Heart left ventricle (tissue), 16 donors: ENCODE measurements at places on chromosomes 7 and 10. TPM values are rescaled to one million over a fixed set of nuclear protein-coding genes. Genes with fewer than 3 reads are reported as not detected.

GRCh38 chr10:59949608-59950007, 43.3 kb upstream of the CCDC6 start:
- DNase-seq: no peak

DNA sequence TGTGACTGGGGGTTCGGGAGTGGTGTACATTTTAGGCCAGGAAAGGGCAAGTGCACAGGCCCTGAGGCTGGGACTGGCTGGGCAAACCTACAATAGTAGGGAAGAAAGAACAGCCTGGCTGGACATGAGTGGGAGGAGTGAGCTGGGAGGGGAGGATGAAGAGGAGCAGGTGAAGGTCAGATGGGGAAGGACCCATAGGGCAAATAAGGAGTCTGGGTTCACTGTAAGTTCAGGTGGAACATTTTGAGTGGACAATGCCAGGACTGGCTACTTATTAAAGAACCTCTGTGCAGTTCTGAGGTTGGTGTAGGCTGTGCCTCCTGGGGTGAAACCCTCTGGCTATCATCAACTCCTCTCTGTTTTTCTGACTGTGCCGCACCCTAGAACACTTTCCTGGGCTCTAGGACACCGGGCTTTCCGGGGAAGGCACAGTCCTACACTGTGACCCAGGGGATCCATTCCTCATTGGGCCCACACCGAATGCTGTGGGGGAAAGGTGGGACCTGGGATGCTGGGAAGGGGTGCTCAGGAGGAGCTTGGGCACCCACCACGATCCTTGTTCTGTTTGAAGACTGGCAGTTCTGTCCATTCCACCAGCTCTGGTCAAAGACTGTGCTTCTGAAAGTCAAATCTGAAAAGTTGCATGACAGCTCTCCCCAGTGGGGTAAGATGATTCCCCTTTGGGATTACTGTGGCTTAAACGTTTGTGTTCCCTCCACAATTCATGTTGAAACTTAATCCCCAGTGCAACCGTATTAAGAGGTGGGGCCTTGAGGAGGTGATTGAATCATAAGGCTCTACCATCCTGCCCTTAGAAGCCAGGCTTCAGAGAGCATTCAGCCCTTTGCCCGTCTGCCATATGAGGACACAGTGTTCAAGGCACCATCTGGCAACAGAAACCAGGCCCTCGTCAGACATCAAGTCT, 4.0 kb upstream of the MMP21 start:
- DNase-seq: no peak

ELMO1 gene
- total RNA-seq: 27.9 TPM

DNA sequence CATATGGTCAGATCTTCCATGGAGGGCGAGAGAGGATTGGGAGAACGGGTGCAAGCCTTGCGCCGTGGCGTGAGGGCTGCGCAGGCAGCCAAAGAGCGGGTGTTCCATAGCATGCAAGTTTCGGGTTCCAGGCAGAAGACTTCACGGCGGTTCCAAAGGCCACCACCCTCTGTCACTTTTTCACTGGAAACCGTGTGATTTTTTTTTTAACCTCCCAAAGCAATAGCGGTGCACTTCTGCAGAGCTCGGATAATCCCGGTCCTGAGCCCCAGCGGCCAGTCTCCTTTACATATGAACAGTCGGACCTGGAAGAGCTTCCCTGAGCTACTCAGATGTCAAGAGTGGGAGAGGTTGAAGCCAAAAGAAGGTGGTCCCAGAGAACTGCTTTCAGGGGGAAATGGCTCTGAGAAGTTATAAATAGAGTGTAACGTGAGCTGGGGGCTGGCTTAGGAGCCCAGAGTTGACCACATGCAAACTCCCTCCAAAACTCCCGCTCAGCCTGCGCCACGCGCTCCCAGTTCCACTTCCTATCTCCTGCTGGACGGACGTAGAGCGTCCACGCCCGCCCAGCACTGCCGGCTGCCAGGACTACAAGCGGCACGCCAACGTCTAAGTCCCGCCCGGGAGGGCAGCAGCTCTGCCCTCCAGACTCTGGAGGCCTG, at the start of gene MEOX2:
MEOX2 (minus strand) TSS at position 389 of the 662 bp plus-strand sequence; CDS start at position 108, 281 bp downstream.
- peak; percentile 90 for DNase-seq

ACSL5 gene
- 4.6 TPM for total RNA-seq

DNA sequence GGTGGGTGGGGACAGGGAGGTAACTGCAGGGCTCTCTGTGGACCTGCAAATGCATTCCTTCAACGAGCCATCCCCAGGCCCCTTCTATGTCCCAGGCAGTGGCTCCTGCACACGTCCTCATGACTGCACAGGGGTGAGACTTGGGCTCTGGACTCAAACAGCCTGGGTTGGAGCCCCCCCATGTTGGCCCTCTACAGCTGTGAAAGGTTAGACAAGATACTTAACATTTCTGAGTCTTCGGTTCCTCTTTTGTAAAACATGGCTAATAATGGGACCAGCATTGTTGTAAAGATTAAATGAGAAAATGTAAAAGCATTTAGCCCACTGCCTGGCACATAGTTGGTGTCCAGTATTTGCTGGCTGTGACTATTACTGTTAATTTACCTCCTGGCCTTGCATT, 41.8 kb downstream of the CHST3 start:
- no peak for DNase-seq

GRCh38 chr7:30164567-30164966, 29.8 kb downstream of the MTURN start:
- DNase-seq: no peak

GRCh38 chr10:62450912-62451610, 76.9 kb downstream of the ZNF365 start:
- no peak for DNase-seq

DNA sequence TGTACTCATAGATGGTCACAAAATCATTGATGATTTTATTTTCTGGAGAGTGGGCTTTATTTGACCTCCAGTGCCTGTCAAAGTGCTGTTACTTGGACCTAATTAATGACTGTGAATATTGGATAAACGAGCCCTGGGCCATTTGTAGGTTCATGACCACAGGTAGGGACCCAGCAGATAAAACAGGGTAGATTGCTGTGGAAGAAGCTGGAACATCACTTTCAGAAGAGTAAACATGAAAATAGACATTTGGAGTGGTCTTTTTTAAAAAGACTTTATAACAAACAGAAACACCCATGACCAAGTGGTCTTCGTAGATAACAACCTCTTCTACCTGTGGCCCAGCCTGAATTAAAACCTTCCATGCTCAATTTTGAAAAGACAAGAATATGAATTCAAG, 472.8 kb upstream of the MKI67 start:
- DNase-seq: no peak

DNA sequence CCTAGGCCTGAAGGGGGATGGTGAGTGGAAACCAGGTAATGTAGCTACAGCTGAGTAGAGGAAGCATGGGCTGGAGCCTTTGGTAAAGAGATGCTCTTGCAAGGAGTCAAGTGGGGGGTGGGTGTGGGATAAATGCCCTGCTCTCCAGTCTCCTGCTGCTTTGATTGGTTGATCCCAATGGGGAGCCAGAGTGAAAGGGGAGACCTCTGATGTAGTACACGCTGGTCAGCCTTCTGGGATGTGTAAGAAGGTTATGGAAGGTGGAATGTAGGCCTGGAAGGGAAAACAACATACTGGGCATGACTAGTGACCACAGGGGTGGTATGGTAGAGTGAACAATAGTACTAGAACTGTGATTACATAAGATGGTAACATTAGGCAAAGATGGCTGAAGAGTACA, 44.3 kb downstream of the TET1 start:
- DNase-seq: no peak

ASB15 gene
- 25.4 TPM for total RNA-seq

DNA sequence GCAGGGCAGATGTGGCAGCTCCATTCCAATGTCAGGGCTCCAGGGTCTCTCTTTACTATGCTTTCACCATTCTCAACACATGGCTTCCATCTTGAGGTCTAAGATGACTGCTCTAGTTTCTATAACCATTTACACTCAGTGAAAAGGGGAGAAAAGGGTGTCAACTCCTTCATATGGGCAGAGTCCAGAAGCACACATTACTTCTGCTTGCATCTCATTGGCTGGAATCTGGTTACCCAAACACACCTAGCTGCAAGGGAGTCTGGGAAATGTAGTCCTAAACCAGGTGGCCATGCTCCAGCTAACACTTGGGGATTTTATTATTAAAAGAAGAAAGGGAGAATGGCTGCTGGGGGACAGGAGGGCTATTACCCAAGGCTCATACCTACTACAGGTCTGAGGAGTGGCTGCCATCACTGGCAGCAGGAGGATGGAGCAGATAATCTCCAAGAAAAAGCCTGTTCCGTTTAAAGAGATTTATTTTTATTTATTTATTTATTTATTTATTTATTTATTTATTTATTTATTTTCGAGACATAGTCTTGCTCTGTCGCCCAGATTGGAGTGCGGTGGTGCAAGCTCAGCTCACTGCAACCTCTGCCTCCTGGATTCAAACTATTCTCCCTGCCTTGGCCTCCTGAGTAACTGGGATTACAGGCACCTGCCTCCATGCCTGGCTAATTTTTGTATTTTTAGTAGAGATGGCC, 29.1 kb upstream of the LBX1 start:
- DNase-seq: no peak

- peak; percentile 63 for DNase-seq
Measured at GRCh38 chr7:117157241-117158209, 165.3 kb downstream of the WNT2 start.

FAM171A1 gene
- total RNA-seq: 17.7 TPM

DNA sequence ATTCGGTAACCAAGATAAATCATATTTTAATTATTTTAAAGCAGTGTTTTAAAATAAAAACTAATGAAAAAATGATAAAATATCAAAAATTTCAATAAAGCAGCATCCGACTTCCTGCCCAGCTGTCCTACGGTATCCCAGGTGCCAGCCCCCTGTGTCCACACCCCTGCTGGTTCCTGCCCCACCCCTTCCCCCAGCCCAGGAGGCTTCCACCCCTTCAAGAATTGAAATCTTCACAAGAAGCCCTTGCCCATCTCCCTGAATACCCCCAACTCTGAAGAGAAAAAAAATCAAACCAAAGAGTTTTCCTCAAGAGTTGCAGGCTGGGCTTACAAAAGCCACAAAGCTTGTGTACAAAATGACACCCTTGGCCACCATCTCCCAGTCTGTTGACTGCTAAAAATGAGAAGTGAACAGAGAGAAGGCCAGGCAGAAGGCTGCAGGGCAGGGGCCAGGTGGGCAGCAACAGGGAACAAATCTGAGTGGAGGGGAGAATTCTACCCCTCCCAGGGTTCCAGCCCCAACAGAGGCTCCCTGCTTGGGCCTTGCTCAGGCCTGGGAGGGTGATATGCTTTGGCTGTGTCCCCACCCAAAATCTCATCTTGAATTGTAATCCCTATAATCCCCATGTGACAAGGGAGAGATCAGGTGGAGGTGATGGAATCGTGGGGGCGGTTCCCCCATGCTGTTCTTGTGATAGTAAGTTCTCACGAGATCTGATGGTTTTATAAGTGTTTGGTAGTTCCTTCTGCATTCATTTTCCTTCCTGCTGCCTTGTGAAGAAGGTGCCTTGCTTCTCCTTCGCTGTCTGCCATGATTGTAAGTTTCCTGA, 14.5 kb downstream of the GPRIN2 start:
- peak; percentile 42 for DNase-seq

- no peak for DNase-seq
Measured at GRCh38 chr7:131267631-131268030, 60.0 kb upstream of the MKLN1 start.

DNA sequence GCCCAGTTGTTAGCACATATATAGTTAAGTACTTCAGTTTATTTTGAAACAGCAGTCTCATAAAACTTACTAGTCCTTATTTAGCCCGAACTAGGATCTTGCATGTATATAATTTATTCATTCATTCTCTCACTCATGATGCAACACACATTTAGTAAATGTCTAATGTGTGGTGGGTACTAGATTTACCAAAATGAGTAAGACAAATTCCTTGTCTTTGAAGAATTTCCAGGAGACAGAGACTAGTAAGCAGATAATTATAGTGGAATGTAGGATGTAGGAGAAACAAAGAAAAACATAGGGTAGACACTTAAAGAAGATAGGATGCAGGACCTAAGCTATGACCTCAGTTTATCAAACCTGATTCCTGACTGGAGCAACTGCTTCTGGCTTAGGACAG, 120.2 kb upstream of the AMPH start:
- no peak for DNase-seq

- peak; percentile 43 for DNase-seq
Measured at GRCh38 chr10:95474228-95475002, 86.8 kb downstream of the SORBS1 start.

ITIH5 gene
- 2.9 TPM for total RNA-seq

DNA sequence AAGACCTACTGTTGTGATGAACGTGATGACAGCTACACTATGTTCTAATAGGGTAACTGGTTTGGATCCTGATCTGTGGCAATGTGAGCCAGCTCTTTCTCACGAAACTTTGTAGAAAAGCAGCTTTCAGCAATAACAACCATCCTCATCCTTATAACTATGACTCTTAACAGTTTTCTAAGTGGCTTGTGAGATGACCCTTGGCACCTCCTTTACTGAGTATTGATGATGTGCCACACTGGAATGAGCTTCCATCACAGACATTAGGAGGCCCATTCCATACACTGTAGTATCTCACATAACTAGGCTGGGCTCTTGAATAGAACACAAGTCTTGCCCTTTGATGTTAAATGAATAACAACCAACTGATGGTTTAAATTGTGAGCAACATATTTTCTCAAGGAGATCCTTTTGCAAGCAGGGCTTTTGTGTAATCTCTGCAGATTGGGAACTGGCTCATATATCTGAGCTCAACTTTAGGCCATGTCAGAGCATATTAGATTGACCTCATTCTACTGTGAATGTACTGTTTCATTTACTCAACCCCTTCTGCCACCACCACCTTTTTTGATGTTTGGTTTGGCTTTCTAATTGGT, 46.4 kb downstream of the MYPN start:
- DNase-seq: no peak

- no peak for DNase-seq
Measured at GRCh38 chr7:17230099-17230807, 68.2 kb upstream of the AHR start.

DNA sequence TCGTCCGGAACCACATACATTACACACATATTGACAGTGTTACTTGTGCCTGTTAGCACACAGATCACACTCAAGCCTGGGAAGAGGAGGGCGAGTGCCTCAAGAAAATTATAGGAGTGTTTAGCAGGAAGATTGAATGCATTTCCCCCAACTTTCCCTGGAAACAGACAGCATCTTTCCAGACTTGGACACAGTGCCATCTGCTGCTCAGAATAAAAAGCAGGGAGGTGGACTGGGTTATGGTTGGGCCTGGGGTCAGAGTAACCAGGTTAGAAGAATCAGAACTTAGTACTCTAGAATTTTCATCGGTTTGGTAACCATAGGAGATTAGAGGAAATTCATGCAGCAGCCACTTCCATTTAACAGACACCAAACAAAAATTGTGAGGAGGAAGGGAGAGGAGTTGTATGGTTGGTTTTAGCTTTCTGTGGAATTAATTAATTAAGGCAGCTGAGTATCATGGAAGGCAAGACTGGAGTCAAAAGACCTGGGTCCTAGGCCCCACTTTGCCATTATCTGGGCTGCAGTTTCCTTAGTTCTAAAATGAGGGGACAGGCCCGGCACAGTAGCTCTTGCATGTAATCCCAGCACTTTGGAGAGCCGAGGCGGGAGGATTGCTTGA, 43.4 kb upstream of the OPTN start:
- DNase-seq: no peak

THSD7A gene
- 1.1 TPM for total RNA-seq

- no peak for DNase-seq
Measured at GRCh38 chr10:20195076-20195475, 378.8 kb downstream of the PLXDC2 start.
